ENCODE measurements at places on chromosomes 1 and 21. TPM values are rescaled to one million over a fixed set of nuclear protein-coding genes. Genes with fewer than 3 reads are reported as not detected.

DNA sequence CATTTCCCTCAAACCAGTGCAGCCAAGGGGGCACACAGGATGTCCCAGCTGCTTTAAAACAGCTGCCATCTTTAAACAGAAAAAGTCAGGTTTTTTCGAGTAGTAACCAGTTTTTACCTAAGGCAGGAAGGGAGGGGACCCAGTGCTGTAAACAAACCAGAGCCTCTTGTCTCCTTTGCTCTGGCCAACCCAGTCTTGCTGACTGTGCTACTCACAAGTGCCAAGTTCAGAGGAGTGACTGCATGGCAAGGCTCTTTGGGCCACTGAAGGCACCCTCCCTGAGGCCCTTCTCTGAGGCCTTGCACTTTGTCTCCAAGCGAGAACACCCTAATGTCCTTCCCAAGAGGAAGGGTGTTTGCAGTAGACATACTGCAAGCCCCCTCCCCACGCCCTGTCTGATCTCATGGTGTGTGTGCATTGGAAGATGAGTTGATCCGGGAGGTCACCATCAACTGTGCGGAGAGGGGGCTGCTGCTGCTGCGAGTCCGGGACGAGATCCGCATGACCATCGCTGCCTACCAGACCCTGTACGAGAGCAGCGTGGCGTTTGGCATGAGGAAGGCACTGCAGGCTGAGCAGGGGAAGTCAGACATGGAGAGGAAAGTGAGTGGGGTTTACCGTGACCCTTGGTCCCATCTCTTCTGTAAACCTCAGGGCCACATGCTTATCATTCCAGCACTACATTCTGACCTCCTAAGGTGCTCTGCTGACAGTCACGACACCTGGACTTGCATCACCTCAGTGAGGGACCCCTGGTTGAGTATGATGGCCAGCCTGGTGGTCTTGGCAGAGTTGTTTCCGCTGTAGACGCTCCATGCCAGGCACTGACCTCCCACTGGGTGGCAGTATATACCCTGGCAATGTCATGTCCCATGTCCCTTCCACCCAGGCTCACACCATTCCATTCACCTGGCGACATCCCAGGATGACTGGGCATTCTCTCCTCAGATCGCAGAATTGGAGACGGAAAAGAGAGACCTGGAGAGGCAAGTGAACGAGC lies 4.7 kb downstream of the DNALI1 start:
- peak overlapping the region; percentile 34 for H3K27ac ChIP-seq
- H3K36me3 ChIP-seq: peaks cover 24% of the 10 kb centered on the region
- H3K4me3 ChIP-seq: no peak overlapping the region
- H3K4me1 ChIP-seq: peaks cover 36% of the 10 kb centered on the region
- no peak for DNase-seq
- no peaks in the 10 kb centered on the region for H3K27me3 ChIP-seq

- H3K4me3 ChIP-seq: peak within 1 kb of the TSS; percentile 93
- peak; percentile 89 for DNase-seq
- no peaks in the 10 kb centered on the region for H3K27me3 ChIP-seq
Measured at GRCh38 chr21:26170471-26171257, at the start of gene APP. TSS of gene APP (minus strand) at chr21:26170770. CDS start at chr21:26170620, 150 bp downstream.

DNA sequence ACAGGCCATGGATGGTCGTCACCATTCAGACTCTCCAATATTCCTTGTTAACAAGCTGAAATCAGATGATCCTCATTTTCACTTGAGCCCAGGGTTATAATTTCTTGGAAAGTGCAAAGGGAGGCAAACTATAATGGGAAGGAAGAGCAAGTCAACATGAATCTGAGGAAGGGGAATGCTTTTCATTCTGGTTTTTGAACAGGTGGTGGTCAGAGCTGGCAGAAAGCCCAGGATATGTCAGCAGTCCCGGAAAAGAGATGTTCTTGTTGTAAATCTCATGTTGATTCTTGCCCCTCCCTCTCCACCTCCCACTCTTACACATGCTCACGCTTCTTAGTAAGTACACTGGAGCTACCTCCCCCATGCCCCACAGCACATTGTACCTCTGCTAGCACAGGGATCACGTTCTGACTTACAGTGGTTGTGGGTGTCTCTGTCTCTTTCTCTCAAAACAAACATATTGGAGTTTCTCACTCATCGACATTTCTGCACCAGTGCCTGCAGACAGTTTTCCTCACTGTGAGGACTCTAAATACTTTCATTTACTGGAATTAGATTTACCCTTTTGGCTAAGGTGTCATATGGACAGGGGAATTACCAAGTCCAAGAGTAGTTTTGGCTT lies 77.6 kb downstream of the XCL2 start:
- H3K4me3 ChIP-seq: no peak overlapping the region
- no peak for DNase-seq
- no peak overlapping the region for H3K27ac ChIP-seq
- no peaks in the 10 kb centered on the region for H3K27me3 ChIP-seq

GRCh38 chr1:97412166-97412565 lies 508.7 kb downstream of the DPYD start:
- no peaks in the 10 kb centered on the region for H3K27me3 ChIP-seq
- no peaks in the 10 kb centered on the region for H3K36me3 ChIP-seq
- no peak overlapping the region for H3K4me3 ChIP-seq
- DNase-seq: no peak
- no peak overlapping the region for H3K27ac ChIP-seq
- H3K4me1 ChIP-seq: peaks cover 3% of the 10 kb centered on the region

GDAP2 gene
- total RNA-seq: 28.4 TPM

CNR2 gene
- not detected for total RNA-seq

C21orf58 gene
- 28.6 TPM for total RNA-seq

SPRR4 gene
- total RNA-seq: not detected
